Fibroblast of pulmonary artery (primary cell): ENCODE measurements at places on chromosomes 2 and 18.

DNA sequence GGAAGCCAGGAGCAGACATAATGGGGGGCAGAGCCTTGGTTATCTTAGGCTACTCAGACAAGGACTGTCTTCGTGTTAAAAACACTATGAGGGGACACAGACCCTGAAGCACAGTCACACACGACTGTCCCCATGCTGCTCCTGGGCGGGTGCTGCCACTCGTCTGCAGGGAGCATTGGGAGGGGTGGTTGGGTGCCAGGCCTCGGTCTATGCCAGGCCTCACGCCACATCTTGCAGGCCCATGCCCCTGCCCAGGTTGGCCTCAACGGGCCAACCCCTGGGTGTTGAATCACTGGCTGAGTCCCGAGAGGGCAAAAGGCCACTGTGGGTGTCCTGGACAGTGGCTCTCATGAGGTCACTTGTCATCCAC lies 97.9 kb downstream of the USP40 start:
- DNase-seq: no peak

DNA sequence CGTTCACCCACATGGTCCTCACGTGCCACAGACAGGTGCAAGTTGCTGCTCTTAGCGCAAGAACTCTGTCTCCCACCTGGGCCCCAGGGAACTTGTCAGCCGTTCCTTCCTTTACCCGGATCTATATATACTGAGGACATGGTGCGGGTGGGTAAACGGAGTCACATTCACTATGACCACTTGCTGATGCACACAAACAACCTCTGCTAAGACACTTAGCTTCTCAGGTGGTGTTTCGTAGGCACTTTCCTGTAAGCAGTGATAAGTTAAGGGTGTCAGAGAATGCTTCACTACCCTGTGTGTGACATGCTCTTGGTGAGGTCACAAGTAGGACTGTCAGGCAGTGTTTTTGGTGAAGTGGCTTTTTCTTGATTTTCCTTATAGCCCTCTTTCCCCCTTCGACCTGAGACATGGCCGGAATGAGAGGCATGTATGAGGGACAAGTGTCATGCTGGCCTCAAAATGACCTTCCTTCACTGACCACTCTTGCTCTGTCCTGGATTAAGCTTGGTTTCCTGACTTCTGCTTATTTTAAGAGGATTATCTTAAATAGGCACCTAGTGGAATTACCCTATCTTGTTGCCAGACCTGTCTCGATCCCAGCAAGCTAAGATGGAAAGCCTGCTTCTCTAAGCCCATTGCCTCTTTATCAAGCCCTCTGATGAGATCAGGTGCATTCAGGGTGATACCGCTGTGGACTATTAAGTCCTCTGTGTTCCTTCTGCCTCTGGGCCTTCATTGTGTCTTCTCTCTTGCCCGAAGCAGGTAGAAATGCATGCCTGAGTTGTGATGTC lies 97.1 kb upstream of the CELF4 start:
- no peak for DNase-seq

GRCh38 chr18:2482706-2483475 lies 88.4 kb downstream of the METTL4 start:
- DNase-seq: no peak

DNA sequence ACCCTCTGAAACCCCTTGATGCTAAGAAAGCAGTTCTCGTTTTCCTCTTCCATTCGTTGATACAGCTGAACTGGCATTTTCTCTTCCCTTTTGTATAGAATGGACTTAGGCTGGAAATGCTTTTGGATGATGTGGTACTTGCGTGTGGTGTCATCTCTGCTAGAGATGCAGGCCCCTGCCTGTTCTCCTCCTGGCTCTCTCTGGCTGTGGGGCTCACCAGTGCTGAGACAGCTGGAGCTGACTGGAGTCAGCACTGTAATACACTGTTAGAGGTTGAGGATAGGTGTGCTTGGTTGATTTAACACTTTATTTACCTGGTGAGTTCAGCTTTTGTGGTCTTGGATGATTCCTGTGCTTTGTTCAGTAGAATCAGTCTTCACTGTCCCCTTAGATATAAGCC lies 30.2 kb downstream of the PARD3B start:
- no peak for DNase-seq

GRCh38 chr2:55839182-55839819 lies 84.3 kb downstream of the EFEMP1 start:
- peak; percentile 46 for DNase-seq

GRCh38 chr18:31954349-31954748 lies 11.4 kb upstream of the TRAPPC8 start:
- DNase-seq: peak; percentile 25

GRCh38 chr2:23522726-23523372 lies 137.9 kb downstream of the KLHL29 start:
- no peak for DNase-seq

GRCh38 chr2:216683846-216684245 lies 11.5 kb downstream of the IGFBP5 start:
- DNase-seq: peak; percentile 97
